ENCODE measurements at places on chromosomes 1 and 21. TPM values are rescaled to one million over a fixed set of nuclear protein-coding genes. Genes with fewer than 3 reads are reported as not detected.

- no peaks in the 10 kb centered on the region for H3K4me1 ChIP-seq
- H3K27ac ChIP-seq, result no peak overlapping the region
- no peaks in the 10 kb centered on the region for H3K27me3 ChIP-seq
- no peaks in the 10 kb centered on the region for H3K36me3 ChIP-seq
These were observed 606.0 kb downstream of the SMYD3 start for GRCh38 chr1:245901037-245901436.

- H3K4me3 ChIP-seq, result no peak overlapping the region
- no peaks in the 10 kb centered on the region for H3K27me3 ChIP-seq
- no peak for DNase-seq
- peaks cover 4% of the 10 kb centered on the region for H3K4me1 ChIP-seq
- H3K27ac ChIP-seq, result no peak overlapping the region
These were observed 105.4 kb downstream of the PSMG1 start for GRCh38 chr21:39077876-39078275.

DNA sequence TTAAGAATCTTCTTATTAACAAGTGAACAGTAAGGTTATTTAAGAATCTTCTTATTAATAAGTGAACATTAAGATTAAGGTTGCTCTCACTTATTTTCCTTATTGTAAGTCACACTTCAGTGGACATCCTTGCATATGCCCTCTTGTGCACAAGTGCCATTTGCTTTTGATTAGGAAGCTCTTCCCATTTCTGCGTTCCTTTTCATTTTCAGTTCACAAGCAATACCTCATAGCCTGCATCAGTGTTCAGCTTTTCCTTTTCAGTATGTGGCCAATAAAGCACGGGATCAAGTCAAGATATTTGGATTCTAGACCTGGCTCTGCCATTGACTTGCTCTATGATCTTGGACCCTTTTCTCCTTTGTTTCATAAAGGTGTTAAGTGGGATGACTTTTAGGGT is 158.7 kb downstream of the DISP1 start:
- H3K27ac ChIP-seq, result no peak overlapping the region
- peaks cover 14% of the 10 kb centered on the region for H3K4me1 ChIP-seq
- no peaks in the 10 kb centered on the region for H3K27me3 ChIP-seq
- no peaks in the 10 kb centered on the region for H3K36me3 ChIP-seq
- no peak for DNase-seq
- no peak overlapping the region for H3K4me3 ChIP-seq

GRCh38 chr1:219488275-219488674 is 124.6 kb downstream of the ZC3H11B start:
- no peak overlapping the region for H3K27ac ChIP-seq
- no peaks in the 10 kb centered on the region for H3K27me3 ChIP-seq
- no peaks in the 10 kb centered on the region for H3K36me3 ChIP-seq
- no peak for DNase-seq
- H3K4me1 ChIP-seq, result no peaks in the 10 kb centered on the region

DNA sequence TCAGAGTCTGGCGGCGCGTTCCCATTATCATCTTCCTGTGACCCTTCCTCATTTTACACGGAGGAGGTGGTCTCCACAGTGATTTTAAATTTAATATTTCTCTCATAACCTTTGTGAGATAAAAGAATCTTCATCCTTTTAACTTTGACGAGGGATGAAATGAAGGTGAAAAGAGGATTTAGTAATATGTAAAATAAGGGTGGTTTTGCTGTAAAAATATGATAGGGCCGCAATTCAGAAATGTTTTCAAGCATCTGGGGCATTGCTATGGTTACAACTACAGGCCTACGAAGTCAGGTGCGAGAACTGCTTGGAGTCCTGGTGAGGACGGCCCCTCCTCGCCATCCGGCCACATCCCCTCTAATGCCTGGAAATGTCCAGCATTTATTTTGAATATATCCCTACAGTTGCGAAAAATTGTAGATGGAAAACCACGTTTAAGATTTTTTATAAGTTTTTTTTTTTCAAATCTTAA is 422 bp upstream of the RSBN1 start:
- H3K27ac ChIP-seq, result peak overlapping the region; percentile 95
- peak overlapping the region; percentile 96 for H3K4me3 ChIP-seq
- H3K36me3 ChIP-seq, result no peaks in the 10 kb centered on the region
- DNase-seq, result peak; percentile 45

DNA sequence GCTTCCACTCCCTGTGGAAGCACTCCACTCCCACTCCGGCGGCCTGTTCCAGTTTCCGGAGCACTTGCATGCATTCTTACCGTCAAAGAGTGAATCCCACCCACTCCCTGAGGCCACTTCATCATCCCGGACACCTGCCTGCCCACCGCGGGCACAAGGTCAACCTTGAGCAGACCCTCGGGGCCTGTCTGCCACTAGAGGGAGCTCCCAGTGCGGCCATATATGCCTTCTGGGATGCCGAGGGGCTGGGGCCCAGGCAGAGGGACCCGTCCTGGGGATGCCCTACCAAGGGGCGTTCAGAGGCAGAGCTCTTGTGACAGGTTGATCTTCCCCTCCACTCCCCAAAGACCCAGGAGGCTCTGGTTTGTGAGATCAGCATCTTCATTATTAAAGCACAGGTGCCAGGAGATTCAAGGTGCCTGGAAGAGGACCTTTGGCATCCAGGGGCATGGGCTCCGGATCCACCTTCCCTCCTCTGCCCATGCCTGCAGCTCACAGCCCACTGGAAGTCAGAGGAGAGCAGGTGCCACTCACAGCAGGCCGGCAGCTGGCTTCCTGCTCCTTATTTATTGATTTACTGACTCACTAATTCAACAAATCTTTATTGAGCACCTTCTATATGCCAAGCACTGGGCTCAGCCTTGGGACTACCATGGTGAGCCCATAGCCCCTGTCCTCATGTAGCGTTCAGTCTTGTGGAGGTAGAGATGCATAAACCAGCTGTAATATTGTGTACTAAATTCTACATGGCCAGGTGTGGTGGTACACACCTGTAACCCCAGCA is 47.3 kb downstream of the UBIAD1 start:
- H3K4me3 ChIP-seq, result no peak overlapping the region
- DNase-seq, result peak; percentile 32

DNA sequence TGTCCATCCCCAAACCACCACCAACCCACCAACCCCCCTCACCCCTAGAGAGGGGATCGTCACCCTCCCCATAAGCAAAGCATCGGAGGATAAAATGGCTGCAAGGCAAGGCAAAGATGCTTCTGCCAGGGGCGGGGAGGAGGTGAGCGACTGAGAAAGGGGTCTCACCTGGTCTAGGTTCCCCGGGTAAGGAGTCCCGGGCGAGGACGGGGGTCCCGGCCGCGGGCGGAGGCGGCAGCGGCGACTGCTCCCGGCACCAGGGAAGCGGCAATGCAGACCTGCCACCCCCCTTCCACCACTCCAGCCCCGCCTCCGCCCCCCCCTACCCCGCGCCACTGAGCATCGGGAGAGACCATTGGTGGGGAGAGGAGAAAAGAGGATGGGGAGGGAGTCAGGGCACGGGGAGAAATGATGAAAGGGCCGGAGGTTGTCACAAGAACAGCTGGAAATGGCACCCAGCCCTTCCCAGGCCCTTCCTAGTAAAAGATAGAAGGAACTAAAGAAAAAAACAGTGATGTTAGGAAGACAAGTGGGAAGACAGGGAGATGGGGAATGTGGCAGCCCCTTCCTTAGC is at the start of gene SV2A:
Gene SV2A (minus strand): TSS at position 274 of the 574 bp plus-strand sequence. CDS start 4,004 bp downstream, outside the sequence.
- H3K36me3 ChIP-seq, result no peaks in the 10 kb centered on the region
- no peak for DNase-seq
- no peaks in the 10 kb centered on the region for H3K27me3 ChIP-seq
- H3K4me3 ChIP-seq, result peak within 1 kb of the TSS; percentile 57

DNA sequence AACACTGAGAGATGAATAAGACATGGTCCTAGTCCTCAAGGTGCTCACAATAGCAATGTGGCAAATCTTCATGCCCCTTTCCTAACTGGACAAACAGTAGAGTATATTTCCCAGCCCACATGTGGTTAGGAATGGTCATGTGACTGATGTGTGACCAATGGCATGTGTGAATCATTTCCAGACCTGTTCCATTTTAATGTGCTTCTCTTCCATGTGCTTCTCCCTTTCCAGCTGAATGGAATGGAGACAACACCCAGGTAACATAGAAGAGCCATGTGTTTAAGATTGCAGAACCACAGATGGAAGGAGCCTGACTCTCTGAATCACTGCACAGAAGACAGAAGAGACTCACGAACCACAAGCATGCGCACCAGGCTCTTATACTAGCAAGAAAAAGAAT is 409.9 kb upstream of the NFIA start:
- no peaks in the 10 kb centered on the region for H3K36me3 ChIP-seq
- DNase-seq, result no peak
- H3K27ac ChIP-seq, result no peak overlapping the region
- H3K4me1 ChIP-seq, result no peaks in the 10 kb centered on the region
- H3K27me3 ChIP-seq, result no peaks in the 10 kb centered on the region

DNA sequence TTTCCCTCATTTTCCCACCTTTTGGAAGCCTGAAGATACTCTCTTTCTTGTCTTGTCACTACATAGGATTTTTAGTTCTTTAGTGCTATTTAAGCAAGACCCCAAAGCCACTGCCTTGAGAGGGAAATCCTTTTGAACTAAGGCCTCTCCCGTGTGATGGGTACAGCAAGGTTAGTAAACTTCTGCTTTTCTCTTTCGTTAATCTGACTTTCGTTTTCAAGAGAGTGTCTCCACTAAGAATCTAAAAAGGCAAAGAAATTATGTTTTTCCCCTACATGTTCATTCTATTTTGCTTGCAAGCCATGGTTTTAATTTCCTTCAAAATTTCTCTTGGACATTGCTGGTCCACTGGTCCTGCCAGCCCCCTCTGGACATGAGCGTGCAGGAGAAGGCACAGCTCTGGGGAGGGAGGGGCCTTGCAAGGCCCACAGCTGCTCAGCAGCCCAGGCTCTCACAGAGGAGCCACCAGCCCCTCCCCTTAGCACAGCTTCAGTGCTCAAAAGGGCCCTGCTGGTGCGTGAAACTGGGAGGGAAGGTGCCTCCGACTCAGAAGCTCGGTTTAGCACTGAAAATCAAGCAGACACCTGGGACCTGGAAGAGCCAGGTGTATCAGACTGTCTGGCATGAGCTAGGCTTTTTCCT is 210.9 kb upstream of the GALNT2 start:
- no peak overlapping the region for H3K4me3 ChIP-seq
- H3K4me1 ChIP-seq, result no peaks in the 10 kb centered on the region
- no peak overlapping the region for H3K27ac ChIP-seq

- no peak overlapping the region for H3K27ac ChIP-seq
- H3K27me3 ChIP-seq, result no peaks in the 10 kb centered on the region
- no peak overlapping the region for H3K4me3 ChIP-seq
- DNase-seq, result no peak
- no peaks in the 10 kb centered on the region for H3K4me1 ChIP-seq
These were observed 6.8 kb upstream of the RAB4A start for GRCh38 chr1:229264068-229264467.

- no peak for DNase-seq
- H3K27ac ChIP-seq, result no peak overlapping the region
- H3K27me3 ChIP-seq, result no peaks in the 10 kb centered on the region
- no peaks in the 10 kb centered on the region for H3K36me3 ChIP-seq
- no peaks in the 10 kb centered on the region for H3K4me1 ChIP-seq
These were observed 60.7 kb upstream of the PAX7 start for GRCh38 chr1:18569811-18570545.

The SPRR5 gene
- not detected for polyA plus RNA-seq

The POU2F1 gene
- 17.1 TPM for polyA plus RNA-seq
